Renal cortical epithelial cell (primary cell): ENCODE measurements at places on chromosomes 1 and 21.
A peak's percentile ranks its signal among the peaks of the same experiment; 100 is the strongest.

- DNase-seq: peak; percentile 80
Observed at GRCh38 chr1:27416387-27417111, 24.1 kb downstream of the GPR3 start.

- DNase-seq: no peak
Observed at GRCh38 chr1:184255560-184255959, 131.3 kb upstream of the C1orf21 start.

- no peak for DNase-seq
Observed at GRCh38 chr1:74858136-74858535, 125.2 kb downstream of the TYW3 start.

- no peak for DNase-seq
Observed at GRCh38 chr1:26158908-26159742, at the start of gene FAM110D. Gene FAM110D, plus strand, starts transcription at chr1:26159079. Its CDS starts 2,213 bp downstream, at chr1:26161292.

- peak; percentile 70 for DNase-seq
Observed at GRCh38 chr1:55131218-55131617, 83.9 kb downstream of the USP24 start.
